CD4-positive, alpha-beta T cell treated with Interleukin-4 for 1 hour (primary cell): ENCODE measurements at places on chromosomes 3 and 15.

DNA sequence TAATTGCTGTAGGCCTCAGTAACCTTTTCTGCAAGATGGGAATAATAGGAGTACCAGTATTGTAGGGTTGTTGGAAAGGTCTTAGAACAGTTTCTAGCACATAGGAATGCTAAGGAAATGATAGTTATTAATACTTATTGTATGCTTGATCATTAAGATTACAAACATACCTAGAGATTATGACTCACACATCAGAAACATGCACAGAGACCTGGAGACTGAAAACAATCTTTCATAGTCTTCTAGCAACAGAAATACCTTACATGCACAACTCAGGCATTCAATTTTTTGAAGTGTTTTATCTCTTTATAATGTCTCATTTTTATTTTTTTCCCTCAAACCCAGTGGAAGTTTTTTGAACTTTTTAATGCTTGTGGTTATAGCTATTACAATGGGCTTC lies 104.4 kb upstream of the ZBTB20 start:
- no peak for DNase-seq

GRCh38 chr3:10706156-10706739 lies 109.8 kb upstream of the SLC6A11 start:
- no peak for DNase-seq

GRCh38 chr3:12557473-12558100 lies 700 bp downstream of the MKRN2 start:
- no peak for DNase-seq

DNA sequence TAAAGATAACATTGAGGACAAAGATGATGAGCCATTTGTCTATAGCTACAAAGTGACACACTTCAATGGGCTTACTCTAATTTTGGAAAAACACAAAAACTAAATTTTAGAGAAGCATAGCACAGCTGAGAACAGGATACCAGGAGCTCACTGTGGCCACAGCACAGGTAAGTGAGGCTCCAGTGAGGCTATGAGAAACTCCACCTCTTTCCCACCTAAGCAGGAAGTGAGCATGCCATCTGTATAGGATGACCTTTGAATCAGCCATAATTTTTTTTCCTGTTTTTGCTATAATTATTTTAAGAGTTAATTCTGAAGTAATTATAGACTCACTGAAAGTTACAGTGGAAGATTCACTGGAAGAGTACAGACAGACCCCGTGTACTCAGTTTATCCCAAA lies 82.1 kb upstream of the DCLK3 start:
- DNase-seq, result no peak

DNA sequence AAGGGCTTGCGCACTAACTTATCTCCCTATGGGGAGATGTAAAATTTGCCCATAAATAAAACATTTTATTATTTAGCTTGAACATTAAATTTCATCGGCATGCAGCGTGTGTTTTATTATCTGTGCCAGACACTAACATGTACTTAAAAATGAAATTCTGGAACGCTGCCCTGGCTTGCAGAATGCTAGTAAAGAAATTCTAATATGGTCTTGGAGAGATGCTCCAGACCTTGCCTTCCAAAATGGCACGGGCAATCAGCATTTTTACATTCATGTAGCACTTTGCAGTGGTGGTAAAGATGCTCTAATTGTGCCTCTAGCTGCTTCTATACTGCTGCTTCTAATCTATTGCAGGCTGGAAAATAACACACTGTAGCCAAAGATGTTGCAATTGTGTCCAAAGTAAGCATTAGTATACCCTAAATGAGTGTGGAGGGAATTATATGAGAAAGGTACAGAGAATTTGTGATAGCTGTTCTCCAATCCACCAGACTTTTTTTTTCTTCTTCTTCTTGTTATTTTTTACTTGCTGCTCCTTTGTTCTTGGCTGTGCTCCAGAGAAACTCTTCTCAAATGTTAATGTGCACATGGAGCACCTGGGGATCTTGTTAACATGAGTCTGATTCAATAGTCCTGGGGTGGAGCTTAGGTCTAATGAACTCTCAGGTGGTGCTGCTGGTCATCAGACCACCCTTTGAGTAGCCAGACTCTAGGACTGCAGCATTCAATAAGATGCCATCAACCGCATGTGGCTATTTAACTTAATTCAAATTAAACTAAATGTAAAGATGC lies 47.3 kb downstream of the CRABP1 start:
- DNase-seq, result no peak

GRCh38 chr15:21262851-21263425 lies 177.4 kb downstream of the POTEB3 start:
- no peak for DNase-seq

- DNase-seq, result no peak
Measured at GRCh38 chr15:27530994-27531393, 560.0 kb downstream of the GABRG3 start.

- no peak for DNase-seq
Measured at GRCh38 chr15:100853676-100854440, 25.8 kb upstream of the ALDH1A3 start.
